ENCODE measurements at places on chromosomes 7 and 10.

DNA sequence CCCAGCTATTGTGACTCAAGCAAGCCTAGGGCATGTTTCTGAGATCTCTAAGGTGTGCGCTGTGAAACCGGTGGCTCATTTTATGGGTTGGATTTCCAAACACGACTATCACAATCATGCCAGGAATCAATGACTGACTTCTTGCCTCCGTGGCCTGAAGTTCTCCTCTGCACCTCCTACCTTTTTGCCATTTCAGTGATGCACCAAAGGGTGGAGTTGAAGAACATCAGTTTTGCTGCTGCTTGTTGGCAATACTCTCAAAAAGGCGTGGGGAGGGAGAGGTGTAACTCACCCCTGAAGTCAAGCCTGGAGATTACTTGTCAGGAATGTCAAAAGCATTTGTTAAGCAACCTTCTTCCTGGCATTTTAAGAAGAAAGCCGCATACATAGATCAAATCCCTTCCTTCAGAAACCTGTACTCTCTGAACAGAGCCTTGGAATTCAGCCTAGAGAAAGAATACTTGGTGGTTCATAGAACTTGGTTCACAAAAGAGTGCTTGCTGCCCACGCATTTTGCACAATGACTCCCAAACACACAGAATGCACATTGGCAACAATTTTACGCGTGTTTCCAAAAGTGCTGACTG, 41.0 kb downstream of the KIAA1217 start:
- no peak for DNase-seq

DNA sequence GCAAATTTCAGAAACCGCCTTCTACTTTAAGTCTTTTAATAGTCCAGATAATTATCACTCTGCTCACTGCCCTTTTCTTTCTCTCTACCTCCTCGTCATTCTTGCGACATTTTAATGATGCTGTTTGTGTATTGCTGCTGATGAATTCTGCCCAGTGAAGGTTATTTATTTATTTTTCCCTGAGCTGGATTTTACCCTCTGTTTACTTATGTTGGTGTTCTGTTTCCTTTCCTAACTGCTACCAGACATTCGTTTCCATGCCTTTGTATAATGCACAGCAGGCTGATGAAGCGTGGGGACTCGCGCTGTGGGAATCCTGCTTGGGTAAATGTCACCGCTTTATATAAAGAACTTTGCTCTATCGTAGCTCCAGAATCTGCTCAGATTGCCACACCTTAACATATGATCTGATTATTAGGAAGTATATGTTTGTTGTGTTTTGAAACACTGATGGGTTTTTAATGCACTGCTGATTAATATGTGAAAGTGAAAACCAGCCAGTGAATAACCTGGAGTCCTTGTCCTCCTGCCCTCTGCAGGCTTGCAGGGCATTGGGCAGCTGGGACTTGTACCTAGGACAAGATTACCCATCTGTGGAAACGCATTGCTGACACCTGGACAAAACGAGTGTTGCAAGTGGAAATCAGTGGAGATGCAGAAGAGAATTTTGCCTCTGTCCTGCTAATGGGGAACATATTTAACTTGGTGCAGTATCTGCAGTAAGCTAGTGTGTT, 291.5 kb downstream of the SDK1 start:
- no peak for DNase-seq

DNA sequence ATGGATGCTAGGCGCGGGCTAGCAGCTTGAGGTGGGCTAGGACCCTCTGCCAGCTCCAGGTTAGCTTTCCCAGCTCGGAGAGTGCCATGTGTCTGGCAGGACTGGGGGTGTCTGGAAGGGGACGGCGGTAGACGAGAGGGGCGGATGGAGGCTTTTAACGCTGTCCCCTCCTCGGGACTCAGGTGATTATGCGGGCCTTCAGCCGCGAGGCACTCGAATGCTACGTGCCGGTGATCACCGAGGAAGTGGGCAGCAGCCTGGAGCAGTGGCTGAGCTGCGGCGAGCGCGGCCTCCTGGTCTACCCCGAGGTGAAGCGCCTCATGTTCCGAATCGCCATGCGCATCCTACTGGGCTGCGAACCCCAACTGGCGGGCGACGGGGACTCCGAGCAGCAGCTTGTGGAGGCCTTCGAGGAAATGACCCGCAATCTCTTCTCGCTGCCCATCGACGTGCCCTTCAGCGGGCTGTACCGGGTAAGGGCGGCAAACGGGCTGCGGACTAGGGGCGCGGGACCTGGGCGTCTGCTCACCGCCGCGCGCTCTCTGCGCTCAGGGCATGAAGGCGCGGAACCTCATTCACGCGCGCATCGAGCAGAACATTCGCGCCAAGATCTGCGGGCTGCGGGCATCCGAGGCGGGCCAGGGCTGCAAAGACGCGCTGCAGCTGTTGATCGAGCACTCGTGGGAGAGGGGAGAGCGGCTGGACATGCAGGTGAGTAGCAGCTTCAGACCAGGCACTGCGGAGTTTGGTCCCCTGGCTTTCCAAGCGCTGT, 1.1 kb downstream of the CYP26A1 start:
- no peak for DNase-seq

DNA sequence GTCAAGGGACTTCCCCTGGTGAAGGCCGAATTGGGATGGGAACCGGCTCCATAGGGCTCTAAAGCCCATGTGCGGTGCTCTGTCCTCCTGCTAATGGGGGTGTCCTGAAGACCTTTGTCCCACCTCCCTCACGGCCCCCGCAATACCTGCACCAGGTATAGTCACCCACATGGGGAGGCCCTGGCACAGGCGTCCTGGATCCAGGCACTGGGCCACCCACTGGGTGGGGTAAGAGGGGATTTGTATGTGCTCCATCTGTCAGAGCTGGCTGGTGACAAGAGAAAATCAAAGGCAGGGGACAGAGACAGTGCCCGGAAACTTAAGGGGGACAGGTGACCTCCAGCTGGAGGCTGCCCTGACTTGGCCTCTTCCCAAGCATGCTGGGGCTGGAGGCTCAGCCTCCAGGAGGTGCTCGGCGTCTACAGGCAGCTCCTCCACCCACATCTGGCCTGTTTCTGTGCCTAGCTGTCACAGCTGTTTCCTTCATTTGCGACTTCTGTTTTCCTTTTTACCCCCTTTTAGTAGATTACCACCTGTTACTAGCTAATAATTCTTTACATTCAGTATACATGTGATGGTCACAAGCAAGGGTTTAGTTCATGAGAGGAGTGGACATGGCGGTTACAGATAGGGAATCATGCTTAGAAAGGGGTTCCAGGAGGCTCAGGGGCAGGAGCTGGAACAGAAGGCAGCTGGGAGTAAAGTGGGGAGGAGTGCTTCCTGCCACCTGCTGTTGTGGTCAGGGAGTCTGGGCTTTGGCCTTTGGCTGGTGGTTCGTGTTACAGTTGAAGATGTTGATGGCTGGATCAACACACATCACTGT, 2.3 kb upstream of the CUZD1 start:
- no peak for DNase-seq

DNA sequence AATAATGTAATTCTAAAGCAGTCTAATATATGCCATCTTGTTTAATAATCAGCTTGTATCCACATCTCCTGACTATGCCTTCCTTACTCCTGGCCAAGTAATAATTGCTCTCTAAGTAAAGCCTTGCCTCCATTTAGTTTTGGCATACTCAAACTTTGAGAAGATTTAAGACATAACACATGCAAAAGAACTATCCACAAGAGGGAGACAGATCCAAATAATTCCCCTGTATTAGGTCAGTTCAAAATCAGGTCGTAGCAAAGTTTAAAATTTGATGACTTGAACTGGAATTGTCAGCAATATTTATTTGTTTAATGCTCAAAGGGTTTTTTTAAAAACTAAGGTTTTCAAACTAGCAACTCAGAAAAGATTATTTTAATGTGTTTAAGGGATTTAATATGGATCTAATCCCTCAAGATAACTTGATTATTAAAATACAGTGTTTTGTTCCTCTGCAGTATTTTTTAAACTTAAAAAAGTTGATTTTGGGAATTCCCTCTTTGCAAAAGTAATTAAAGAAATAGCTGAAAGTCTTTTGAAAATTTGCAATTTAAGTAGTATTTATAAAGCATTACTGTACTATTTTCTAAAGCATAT, 95.3 kb downstream of the HDAC9 start:
- peak; percentile 80 for DNase-seq

GRCh38 chr10:85902051-85902450, 464.5 kb downstream of the GRID1 start:
- DNase-seq, result no peak

DNA sequence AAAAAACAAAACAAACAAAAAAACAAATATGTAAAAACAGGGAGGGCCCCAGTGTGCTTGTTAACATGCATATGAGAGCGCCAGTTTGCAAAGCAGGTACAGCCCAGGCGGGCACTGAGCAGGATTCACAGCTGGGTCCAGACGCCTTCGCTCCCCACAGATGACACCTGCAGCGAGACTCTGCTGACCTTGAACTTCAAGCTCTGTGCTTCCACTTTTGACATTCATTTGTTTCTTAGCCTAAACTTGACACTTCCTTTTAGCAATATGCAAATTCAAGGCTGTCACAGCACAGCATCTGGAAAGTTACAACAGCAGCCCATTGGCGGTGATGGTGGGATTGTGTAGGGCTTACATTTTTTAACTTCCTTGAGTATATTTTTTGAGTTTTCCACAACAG, 88.8 kb upstream of the TNS3 start:
- DNase-seq, result no peak

DNA sequence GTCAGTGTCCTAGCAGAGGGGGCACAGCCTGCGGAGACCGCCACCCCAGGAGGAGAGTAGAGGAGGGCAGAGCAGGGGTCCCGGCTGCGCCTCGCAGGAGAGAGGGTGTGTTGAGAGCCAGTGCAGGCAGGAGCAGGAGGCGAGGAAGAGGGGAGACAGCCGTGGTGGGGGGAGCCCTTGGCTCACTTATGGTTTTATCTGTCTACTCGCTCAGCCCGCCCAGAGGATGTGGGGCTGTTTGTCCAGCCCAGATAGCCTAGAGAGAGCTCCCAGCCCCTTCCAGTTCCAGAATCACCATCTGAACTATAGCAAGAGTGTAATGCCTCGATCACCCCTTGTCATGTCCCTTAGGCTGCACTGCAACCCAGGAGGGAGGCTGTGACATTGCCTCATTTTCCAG, 26.6 kb downstream of the SLC29A3 start:
- no peak for DNase-seq

DNA sequence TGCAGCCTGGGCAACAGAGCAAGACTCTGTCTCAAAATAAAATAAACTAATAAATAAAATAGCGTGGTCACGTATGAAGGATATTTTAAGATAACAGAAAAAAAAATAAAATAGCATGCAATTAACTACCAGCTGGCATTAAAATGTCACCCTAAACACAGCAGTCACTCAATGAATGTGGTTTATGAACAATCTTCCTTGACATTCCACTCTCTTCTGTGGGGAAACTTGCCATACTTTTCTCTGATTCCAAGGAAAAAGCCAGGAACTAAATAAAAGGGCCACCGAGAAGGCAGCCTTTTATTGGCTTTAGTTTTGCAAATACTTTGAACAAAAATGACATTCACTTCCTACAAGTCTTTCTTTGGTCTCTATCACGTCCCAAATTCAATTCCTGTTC, 266.6 kb downstream of the PARD3 start:
- DNase-seq, result no peak

- DNase-seq, result peak; percentile 19
Observed at GRCh38 chr10:68156373-68157185, 47.3 kb downstream of the MYPN start.
